ENCODE measurements at places on chromosomes 3 and 15.

DNA sequence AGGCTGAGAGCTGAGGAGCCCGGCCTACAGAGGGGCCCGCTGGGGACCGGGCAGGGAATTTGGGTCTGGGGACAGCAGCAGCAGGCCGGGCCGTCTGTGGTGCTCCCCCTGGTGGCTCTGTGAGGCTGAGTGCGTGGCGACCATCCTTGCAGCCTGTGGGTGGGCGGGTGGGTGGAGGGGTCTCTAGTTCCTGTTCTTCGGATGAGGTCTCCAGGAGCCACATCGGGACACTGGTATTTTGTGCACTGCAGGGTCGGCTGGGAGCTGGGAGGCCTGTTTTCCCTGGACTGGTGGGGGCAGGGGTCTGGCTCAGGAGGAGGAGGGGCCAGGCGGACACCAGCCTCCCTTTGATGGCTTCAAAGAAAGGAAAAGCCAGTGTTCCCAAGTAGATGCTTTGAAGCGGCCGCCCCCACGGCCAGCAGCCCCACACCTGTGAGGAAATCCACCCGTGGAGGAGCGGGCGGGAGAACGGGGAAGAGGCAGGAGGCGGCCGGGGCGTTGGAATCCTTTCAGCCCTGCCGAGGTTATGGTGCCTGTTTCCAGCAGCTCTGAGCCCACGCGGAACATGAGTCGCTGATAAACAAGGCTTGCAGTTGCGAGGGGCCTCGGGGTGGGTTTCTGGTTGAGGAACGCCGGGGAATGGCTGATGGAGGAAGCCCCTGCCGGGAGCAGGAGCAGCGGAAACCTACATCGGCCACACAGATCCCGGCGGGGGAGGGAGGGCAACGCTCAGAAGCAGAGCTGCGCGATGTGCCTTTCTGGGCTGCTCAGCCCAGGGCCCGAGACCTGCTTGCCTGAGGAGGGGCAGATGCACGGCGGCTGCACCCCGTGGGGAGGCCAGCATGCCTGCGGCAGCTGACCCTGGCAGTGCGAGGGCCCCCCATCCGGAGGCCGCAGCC, 154.3 kb downstream of the NSMCE3 start:
- DNase-seq, result no peak

- no peak for DNase-seq
Observed at GRCh38 chr15:48778331-48778730, 32.5 kb downstream of the CEP152 start.

- DNase-seq, result peak; percentile 75
Observed at GRCh38 chr15:94119923-94120775, 111.2 kb upstream of the MCTP2 start.

DNA sequence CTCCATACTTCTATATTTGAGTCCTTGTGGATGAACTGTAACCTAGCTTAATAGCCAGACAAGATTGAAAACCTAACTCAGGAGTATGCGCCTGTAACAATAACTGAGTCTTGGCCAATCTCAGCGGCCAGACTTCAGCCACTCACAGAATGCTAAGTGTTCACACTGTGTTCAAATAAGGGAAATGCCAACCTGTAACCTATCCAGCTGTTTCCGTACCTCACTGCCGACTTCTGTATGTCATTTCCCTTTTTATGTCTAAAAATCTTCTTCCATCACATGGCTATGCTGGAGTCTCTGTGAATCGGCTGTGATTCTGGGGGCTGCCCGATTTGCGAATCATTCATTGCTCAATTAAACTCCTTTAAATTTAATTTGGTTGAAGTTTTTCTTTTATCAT, 169.2 kb downstream of the NFKBIZ start:
- DNase-seq, result no peak

DNA sequence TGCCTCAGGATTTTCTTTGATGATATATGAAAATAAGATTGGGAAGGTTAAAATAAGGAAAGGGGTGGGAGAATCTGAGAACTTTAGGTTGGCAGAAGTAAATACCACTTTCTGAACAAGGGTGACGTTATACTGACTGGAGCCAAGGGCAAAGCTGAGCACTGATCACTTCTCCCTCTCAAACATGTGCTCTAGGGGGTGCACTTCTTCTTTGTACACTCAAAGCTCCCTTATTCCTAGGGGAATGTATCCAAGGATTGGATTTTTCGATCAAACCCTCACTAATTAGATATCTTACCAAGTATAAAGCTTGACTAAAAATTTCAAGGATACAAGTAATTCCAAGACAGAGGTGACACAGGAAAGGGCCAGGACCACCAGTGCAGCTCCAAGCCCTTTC, 243.9 kb upstream of the UMPS start:
- no peak for DNase-seq

DNA sequence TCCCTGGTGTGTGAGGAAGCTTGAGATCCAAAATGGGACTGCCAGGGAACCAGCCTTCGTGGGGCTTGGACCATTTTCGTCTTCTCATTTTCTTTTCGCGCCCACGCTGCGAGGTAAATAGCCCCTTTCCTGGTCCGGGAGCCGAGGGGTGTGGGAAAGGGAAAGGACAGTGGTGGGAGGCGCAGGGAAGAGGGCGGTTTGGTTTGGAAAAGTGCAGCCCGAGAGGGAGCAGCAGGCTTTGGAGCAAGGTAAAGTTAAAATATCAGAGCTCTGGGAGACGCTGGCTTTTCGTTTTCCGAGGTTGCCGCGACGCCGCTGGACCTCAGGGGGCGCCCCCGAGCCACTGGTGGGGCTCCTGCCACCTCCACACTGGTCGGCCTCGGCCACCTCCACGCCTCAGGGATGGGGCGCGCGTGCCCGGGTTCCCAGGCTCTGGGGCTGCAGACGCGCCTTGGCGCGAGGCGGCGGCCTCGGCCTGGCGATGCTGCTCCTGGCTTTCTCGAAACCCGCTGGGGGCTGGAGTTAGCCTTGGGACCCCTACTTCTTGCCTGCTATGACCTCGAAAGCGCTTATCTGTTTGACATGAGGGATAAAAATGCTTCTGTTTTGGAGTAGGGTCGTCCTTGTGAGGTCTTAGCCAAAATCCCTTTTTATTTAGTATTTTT, 3.2 kb downstream of the PTPRG start:
- DNase-seq, result no peak

DNA sequence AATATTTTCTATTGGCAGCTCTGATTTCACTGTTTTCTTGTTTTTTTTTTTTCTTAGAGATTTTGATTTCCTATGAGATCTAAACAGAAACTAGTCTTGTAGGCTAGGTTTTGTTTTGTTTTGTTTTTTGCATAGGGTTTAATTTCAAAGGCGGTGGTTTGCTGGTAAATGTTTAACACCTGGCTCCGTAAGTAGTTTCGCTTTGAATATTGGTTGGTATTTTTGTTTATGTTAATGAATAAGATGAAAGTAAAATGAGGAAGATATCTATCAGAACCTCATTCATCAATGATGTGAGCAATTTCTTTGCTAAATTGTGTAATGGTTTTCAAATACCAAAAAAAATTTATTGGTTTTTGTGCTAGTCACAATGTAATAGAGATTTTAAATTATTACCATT, 39.7 kb upstream of the TM4SF1 start:
- no peak for DNase-seq

- DNase-seq, result no peak
Observed at GRCh38 chr15:46297766-46298165, 662.9 kb downstream of the SQOR start.

DNA sequence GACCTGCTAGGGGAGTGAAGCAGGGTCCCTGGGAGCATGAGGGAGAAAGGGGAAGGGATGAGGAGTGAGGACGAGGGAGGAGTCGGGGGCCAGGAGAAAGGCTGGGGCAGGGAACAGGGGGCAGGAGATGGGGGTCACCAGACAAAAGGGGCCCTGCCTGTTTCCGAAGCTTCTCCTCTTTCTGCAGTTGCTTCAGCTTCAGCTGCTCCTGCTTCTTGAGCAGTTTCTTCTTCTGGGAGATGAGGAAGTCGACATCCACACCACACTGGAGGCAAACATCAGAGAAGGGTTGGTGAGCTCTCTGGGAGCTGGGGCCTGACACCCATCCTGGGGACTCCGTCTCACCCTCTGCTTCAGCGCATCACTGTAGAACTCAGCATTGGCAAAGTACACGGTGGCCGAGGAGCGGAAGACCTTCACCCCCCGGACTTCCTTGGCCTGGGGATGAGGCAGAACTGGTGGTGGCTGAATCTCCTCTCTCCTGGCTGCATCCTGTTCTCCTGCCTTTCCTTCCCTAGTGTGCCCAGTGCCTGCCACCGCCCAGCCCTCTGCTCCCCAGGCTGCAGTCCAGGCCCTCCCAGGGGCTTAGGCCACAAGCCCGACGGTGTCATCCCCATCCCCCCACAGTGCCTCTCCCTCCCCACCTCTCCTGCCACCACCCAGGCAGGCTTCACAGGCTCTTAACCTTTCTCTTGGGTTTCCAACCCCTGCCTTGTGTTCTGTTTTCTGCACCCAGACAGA, 6.8 kb downstream of the SLC26A6 start:
- DNase-seq, result no peak

- DNase-seq, result peak; percentile 39
Observed at GRCh38 chr3:65439641-65440284, 599.0 kb downstream of the MAGI1 start.

- no peak for DNase-seq
Observed at GRCh38 chr3:194051366-194052149, 84.4 kb upstream of the HES1 start.
